ENCODE measurements at places on chromosomes 12 and 14.
A peak's percentile ranks its signal among the peaks of the same experiment; 100 is the strongest.

DNA sequence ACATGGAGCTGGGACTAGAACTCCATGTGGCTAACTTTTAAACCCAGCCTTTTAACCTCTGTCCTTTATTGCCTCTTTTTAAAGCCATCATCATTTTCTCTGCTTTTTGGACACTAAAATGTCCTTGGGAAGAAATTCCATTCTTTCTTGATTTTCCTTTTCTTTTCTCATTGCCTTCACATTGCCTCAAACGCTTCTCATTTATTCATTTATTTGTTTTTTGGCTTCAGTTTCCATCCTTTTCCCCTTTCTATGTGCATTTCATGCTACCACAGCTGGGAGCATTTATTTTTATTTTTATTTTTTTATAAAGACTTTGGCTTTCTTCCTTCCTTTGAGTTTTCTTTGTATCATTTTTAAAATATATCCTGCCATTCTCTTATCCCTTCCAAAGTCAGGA, 212.2 kb downstream of the DACT1 start:
- no peak for DNase-seq

GRCh38 chr12:10994307-10994706, 3.8 kb downstream of the TAS2R20 start:
- no peak for DNase-seq

DNA sequence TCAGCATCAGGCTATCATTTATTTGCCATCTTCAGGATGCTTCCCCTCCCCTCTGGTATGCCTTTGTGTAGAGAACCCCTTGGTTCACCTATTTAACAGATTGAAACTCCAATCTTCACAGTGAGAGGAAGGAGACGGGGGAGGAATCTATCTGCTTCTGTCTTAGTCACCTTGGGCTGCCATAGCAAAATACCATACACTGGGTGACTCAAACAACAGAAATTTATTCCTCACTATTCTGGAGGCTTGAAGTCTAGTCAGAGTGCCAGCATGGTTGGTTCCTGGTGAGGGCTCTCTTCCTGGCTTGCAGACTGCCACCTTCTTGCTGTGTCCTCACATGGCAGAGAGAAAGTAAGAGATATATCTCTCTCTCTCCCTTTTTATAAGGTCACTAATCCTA, 13.5 kb upstream of the EML1 start:
- no peak for DNase-seq

- no peak for DNase-seq
Measured at GRCh38 chr12:495466-495865, 35.7 kb downstream of the B4GALNT3 start.

DNA sequence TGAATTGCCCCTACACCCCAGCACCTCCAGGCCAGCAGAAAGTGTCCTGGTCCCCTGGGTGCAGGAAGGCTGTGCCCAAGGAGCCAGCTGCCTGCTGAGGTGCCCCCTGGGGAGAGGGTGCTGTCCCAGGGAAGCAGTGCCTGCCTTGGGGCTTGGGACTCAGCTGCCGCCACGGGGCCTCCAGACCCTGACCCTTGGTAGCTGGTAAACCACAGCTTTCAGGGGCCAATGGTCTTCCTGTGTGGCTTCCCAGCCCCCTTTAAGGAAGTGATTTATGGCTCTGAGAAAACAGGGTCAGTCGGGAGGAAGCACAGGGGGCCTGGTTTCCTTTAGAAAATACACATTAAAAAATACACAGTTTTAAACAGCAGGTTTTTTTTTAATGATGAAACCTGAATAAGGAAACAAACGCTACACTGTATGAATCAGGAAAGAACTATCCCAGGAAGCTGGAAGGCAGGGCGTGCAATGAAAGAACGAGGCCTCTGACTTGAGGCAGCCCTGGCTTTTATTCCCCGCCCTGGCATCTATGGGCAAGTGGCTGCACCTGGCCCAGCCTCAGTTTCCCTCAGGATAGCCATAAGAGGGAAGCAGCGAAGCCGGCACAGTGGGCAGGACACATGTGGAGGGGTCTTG, 40.6 kb upstream of the EML1 start:
- no peak for DNase-seq

DNA sequence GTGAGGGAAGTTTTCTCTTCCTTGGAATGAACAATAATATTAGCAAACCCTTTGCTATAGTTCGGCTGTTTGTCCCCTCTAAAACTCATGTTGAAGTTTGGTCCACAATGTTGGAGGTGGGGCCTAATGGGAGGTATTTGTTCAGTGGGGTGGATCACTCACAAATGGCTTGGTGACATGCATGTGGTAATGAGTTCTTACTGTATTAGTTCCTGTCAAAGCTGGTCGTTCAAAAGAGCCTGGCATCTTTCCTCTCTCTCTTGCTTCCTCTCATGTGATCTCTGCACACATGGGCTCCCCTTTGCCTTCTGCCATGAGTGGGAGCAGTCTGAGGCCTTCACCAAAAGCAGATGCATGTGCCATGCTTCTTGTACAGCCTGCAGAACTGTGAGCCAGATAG, 13.1 kb upstream of the PPP4R4 start:
- DNase-seq, result no peak

GRCh38 chr12:121812320-121812871, 8.6 kb downstream of the SETD1B start:
- DNase-seq, result peak; percentile 81

GRCh38 chr12:44972746-44973421, 78.0 kb downstream of the DBX2 start:
- DNase-seq, result no peak

DNA sequence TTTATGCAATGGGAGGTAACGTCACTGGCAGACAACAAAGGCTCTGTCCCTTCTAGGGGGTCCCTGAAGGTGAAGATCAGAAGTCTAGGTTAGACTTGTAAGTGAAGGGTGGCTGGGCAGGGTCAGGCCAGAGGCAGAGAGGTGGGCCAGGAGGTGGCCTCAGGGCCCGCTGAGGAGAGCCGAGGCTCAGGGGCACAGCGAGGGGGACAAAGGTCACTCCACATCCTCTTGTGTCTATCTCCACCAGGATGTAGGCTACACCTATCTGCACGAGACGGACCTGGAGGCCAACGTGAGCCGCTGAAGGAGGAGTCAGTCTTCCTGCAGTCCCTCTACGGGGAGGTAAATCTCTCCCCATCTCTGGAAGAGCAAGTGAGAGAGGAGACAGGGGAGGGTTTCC, 20.3 kb downstream of the KRT85 start:
- no peak for DNase-seq

- DNase-seq, result no peak
Measured at GRCh38 chr14:80055226-80055625, 156.1 kb downstream of the DIO2 start.

DNA sequence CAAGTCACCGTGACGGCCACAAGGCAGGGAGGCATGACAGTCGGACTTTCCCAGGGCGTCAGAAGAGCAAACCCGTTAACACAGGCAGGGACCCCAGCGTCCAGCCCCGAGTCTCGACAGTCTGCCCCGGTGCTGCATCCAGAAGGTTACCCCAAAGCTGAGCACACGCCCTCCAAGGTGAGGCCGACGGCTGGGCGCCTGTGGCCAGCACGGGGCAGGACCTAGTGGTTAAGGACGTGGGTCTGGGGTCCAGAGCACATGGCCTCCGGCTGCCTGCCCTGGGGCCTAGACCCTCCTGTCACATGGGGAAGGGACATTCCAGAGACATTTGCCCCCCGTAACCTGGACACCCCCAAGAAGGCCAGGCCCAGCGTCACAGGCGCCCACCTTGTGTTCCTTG, 29.7 kb upstream of the BTBD6 start:
- no peak for DNase-seq

DNA sequence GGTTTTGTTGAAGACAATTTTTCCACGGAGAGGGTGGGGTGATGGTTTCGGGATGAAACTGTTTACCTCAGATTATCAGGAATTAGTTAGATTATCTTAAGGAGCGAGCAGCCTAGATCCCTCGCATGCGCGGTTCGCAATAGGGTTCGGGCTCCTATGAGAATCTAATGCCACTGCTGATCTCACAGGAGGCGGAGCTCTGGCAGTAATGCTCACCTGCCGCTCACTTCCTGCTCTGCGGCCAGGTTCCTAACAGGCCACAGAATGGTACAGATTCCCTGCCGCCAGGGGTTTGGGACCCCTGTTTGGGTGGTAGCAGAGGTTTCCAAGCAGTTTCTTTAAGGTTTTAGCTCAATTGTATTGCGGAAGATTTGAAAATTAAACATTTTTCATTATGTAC, 439.8 kb upstream of the OR4E1 start:
- DNase-seq, result no peak

- DNase-seq, result no peak
Measured at GRCh38 chr12:45418520-45418919, 202.6 kb downstream of the ANO6 start.

GRCh38 chr14:77714926-77715325, 7.0 kb downstream of the SLIRP start:
- DNase-seq, result no peak

GRCh38 chr12:24049728-24050127, 100.3 kb upstream of the SOX5 start:
- DNase-seq, result no peak

GRCh38 chr12:21451529-21451928, 14.1 kb downstream of the PYROXD1 start:
- no peak for DNase-seq

- no peak for DNase-seq
Measured at GRCh38 chr12:52151837-52152783, 39.7 kb downstream of the KRT80 start.

DNA sequence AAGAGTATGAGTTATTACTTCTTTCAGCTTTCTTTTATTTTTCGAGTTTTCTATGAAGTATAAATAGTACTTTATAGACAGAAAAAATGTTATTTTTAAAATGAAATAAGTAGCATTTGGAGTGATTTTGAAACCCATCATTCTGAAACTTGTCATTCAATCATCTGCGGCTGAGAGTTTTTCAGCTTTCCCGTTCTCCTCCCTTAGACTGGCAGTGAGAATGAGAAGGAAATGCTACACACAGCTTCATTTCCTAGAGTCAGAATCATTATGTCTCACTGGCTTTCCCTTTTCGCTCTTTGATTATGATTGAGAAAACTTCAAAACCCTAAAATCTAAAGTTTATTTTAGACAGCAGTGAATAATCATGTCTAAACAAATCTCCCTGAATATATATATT, 33.7 kb upstream of the GNPNAT1 start:
- DNase-seq, result no peak

GRCh38 chr12:5260086-5260485, 171.8 kb upstream of the NTF3 start:
- no peak for DNase-seq

GRCh38 chr12:74903522-74903921, 306.1 kb downstream of the KCNC2 start:
- no peak for DNase-seq

- no peak for DNase-seq
Measured at GRCh38 chr12:105993766-105994555, 144.8 kb downstream of the NUAK1 start.

DNA sequence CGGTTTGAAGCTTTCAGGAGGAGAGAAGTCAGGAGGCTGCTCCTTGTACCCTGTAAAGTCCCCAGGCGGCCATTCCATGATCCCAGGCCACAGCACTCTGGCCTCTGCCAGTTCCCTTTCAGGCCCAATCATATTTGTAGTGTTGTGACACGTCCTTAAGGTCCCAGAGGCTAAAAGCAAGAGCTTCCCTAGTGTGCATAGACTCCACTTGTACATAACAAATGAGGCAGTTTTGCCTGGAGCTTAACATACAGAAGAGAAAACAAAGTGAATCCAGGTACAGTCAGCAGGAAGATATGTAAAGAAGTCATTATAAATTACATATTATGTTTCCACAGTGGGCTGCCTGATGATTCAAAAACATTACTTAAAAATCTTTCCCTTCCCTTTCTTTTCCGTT, 81.1 kb upstream of the RPH3A start:
- no peak for DNase-seq

- no peak for DNase-seq
Measured at GRCh38 chr12:107681455-107681835, 4.2 kb upstream of the PWP1 start.

GRCh38 chr12:32105986-32106516, 596 bp upstream of the BICD1 start:
- DNase-seq, result no peak

GRCh38 chr12:23906329-23906728, 43.1 kb downstream of the SOX5 start:
- DNase-seq, result no peak

- DNase-seq, result no peak
Measured at GRCh38 chr12:116919706-116920485, 9.1 kb downstream of the FBXW8 start.

- no peak for DNase-seq
Measured at GRCh38 chr14:79511146-79511545, 700.2 kb downstream of the DIO2 start.

GRCh38 chr12:111606767-111607230, 7.7 kb upstream of the ATXN2 start:
- no peak for DNase-seq

DNA sequence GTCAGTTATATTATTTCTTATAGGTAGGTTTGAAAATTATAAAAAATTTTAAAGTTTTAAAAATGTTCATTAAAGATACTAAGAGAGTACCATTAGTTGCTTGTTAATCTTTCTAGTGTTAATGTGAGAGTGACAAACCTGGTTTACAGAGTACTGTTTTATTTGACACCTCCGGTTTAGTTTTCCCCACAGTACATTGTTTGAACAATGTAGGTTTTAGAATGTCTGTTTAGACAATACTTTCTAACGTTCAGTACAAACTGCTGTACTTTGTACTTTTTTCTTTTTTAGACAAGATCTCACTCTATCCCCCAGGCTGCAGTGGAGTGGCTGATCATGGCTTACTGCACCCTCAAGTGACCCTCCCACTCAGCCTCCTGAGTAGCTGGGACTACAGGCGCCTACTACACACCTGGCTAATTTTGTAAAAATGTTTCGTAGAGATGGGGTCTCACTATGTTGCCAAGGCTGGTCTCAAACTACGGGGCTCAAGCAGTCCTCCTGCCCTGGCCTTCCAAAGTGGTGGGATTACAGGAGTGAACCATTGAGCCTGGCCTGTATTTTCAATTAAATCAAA, 3.2 kb downstream of the BICDL1 start:
- no peak for DNase-seq

GRCh38 chr14:103679351-103679750, 35.9 kb downstream of the XRCC3 start:
- DNase-seq, result peak; percentile 10

Measured in NCI-H510A treated with DMSO at 0.1 percent for 48 hours (cell line).